Central memory CD4-positive, alpha-beta T cell (primary cell): ENCODE measurements at places on chromosomes 1 and 21.

- DNase-seq, result no peak
Measured at GRCh38 chr1:71599306-71599705, 518.5 kb upstream of the ZRANB2 start.

DNA sequence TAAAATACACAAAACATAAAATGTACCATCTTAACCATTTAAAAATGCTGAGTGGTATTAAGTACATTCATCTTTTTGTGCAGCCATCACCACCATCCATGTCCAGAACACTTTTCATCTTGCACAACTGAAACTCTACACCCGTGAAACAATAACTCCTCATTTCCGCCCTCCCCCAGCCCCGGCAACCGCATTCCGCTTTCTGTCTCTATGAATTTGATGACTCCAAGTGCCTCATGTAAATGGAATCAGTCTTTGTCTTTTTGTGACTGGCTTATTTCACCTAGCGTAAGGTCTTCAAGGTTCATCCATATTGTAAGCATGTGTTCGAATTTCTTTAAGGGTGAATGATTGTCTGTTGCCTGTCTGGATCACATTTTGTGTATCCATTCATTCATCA lies 37.2 kb downstream of the SCCPDH start:
- DNase-seq, result no peak

- no peak for DNase-seq
Measured at GRCh38 chr1:224851848-224852261, 77.6 kb upstream of the DNAH14 start.

DNA sequence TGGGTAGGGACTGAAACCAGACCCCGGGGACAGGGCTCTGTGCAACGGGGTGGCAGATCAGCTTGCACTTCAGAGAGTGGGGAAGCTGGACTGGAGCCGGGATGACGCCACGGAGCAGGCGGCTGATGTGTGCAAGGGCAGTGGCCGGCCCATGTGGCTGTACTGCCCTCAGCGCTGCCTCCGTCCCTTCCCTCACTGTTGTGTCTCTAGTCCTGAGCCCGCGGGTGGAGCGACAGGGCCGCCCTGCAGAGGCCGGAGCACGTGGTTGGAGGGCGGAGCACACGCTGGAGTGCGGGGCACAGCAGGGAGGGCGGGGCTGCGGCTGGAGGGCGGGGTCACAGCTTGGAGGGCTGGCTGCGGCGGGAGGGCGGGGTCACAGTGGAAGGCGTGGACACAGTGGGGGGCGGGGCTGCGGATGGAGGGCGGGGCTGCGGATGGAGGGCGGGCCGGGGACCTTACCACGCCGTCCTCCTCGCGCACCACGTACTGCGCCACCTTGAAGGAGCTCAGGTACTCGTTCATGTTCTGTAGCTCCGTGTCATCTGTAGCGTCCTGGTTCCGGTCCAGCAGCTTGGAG lies 52.4 kb downstream of the CHD5 start:
- DNase-seq, result peak; percentile 71

DNA sequence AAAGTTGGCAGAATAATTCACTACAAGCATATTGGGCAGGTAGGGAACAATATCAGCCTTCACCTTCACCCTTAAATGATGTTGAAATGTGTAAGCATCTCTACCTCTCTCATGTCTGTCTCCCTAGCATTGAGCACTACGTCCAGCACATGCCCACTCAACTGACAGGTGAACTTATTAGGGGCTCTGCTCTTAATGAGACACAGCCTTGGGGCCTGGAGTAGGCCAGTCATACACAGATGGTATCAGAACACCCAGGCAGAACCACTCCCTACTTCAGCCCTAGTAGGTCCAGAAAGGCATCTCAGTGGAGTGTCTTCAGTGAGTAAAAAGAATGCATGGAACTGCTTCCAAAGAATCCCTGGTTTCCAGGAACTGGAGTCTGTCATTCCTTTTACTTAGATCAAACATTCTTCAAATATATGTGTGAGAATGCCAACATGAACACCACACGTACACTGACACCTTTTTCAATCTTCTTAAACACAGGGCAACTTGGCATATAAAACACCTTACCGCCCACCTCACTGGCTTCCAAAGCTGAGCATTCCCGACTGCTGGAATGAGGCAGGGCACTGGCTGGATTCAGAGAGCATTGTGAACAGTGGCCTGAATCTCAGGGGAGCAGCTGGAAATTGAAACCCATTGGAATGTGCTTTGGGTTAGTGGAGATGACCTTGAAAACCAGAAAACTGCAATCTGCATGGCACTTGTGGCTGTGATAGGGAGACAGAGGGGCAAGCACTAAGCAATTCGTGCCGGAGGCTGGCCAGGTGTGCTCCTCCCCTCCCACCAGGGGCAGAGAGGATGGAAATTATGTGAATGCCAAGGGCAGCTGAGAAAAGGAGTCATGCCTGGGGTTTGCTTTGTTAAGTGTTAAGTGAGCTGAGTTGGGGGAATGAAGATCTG lies 24.2 kb upstream of the HSD3B1 start:
- DNase-seq, result no peak

- no peak for DNase-seq
Measured at GRCh38 chr1:101410048-101410878, 173.4 kb downstream of the S1PR1 start.

DNA sequence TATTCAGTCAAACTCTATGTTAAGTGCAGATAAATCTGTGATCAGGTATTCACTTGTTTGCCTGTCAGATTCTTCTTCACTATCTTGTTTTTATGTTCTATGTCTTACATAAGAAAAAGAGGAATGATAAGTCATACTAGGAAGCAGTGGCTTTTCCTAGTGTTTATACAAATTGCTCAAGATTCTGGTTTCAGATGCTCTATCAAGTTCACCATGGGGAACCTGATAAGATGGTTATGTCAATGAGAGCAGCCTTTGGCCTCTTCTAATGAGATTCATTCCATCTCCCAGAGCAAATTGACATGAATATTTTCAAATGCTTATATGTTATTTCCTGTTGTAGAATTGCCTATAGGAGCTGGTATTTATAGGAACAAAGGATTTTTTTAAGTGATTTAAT lies 218.8 kb upstream of the TMPRSS15 start:
- no peak for DNase-seq

GRCh38 chr1:184297244-184297750 lies 89.5 kb upstream of the C1orf21 start:
- DNase-seq, result no peak

DNA sequence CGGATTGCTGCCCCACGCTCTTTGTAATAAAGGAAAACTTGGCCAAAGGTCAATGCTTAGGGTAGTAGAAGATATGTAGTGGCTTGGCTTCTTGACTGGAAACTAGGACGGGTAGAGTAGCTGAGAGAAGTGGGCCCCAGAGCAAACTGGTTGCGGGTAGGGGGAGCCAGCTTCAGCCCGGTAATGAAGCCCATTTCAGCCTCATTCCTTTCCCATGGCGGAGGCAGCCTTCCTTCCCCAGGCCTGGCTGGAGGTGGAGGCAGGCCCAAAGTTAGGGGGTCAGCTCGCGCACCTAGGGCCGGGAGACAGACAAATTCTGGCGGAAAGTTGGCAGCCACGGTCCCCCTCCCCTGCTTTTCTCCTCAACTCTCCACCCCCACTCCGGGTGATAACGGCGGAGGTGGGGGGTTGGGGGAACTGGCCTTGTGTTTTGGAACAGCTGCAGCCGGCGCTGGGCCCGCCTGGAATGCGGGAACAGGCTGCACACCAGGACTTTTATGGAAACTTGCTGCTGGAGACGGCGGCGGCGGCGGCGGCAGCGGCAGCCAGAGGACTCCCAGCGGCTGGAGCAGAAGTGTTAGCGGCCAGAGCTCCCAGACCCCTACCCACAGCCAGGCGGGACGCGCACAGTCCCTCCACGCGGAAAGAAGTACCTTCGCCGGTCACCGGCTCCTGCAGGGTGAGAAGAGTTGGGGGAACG lies at the start of gene NEXN:
NEXN (plus strand) TSS at position 544 of the 700 bp plus-strand sequence. CDS start 27,483 bp downstream, outside the sequence.
- no peak for DNase-seq

DNA sequence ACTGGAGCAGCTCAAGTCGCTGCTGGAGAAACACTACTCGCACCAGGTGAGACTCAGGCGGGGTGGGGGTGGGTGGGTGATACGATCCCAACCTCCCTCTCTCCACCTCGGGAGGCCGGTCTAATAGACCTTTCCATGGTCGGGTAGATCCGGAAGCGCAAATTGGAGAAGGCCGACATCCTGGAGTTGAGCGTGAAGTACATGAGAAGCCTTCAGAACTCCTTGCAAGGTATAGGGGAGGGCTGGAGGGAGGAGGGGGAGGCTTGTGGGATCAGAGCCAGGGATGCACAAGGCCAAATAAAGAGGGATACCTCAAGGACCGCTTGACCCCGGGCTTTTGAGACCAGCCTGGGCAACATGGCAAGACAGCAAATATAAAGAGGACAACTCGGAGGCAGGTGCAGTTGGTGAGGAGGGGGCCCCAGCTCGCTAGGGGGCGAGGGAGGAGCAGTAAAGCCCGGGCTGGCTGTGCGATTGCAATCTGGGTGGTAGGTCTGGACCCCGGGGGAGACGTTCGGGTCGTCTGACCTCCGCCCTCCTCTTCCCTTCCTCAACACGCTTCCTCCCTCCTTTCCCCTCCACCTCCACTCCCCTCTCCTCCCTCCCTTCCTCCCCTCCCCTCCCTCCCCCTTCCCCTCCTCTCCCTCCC lies 546 bp downstream of the HES3 start:
- DNase-seq, result no peak

DNA sequence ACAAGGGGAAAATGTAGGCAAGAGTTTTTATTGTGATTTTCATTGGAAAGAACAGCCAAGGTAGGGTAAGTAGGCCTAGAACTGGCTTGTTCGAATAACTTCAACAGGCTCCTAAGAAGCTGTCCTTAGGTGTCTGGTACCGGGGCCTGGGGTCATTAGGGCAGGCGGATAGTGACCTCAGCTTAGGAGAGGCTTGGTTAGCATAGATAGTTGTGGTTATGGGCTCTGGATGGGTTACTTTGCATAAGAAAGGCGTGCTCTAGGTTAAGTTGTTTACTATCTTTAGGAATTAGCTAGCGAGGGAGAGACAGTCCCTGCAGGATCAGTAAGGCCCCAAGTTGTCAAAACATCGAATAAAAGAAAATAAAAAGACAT lies 20.7 kb upstream of the HPCAL4 start:
- DNase-seq, result no peak

GRCh38 chr21:37405629-37406028 lies 39.1 kb downstream of the DYRK1A start:
- no peak for DNase-seq

DNA sequence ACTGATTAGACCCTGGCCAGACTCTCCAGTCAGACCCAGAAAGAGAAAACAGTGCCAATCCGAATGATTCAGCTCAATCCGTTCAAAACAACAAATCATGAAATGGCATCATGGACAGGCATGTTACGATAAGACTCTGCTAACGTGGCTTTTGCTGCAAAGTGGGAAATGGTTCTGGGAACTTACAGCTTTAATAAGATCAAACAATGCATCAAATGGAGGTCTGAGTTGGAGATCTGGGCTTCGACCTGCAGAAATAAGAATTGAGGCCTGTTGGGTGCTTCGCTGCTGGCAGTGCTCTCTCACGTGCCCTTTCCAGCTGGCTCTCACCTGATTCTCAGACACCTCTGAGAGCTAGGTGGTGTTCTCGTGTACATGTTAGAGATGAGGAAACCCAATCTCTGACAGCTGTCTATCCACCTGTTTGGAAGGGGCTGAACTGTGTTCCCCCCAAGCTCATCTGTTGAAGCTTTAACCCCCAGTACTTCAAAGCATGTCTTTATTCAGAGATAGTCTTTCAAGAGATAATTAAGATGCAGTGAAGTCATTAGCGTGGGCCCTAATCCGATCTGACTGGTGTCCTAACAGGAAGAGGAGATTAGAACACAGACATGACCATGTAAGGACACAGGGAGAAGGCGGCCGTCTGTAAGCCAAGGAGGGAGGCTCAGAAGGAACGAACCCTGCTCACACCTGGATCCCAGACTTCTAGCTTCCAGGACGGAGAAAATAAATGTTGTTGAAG lies 45.5 kb upstream of the ETS2 start:
- no peak for DNase-seq

DNA sequence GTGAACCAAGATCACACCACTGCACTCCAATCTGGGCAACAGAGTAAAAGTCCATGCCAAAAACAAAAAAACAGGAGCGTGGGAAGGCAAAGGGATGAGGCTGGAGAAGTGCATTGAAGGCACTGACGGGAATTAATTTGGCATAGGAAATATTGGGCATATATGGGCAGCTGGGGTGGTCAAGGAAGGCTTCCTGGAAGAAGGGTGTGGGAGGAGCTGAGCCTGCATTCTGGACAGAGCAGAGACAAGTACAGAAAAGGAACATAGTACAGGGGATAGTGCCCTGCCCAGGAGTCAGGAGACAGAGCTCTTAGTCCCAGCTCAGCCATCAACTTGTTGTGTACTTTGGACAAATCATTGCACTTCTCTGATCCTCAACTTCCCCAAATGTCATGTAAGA lies 11.7 kb downstream of the SDC3 start:
- no peak for DNase-seq

DNA sequence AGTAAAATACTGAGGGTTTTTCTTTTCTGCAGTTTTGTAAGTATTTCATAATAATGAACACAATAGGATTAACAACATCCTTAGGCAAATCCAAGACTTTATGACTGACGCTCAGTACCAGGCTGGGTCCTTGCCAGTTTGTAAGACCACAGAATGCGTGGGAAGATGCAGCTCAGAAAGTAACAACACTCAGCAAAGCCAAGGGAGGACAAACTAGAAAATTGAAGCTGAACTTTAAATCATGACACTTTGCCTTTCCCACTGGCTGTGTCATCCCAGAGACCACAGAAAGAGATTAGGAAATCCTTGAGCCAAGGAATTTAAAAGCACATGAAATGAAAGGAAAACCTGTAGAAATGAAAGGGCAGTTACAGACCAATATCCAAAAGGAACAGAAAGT lies 426.3 kb upstream of the CHRM3 start:
- DNase-seq, result no peak

DNA sequence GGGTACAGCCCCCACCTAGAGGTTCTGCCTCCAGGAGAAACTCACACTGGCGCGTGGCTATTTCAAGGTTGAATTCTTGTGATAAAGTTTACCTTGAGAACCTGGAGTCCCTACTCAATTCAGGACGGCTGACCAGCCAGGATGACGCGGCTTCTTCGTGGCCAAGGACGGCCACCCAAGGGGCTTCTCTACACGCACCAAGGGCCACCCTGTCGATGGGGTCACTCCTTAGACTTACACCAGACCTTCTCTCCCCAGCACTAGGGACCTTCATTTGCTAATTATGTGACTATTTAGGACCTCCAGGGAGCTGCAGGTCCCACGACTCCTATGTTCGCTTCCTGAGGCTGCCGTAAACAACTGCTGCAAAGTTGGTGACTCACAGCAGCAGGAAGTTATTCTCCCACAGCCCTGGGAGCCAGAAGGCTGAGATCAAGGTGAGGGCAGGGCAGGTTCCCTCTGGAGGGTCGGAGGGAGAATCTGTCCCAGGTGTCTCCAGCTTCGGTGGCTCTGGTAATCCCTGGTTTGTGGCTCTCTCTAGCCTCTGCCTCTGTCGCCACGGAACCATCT lies 135.9 kb downstream of the NPHP4 start:
- DNase-seq, result no peak

DNA sequence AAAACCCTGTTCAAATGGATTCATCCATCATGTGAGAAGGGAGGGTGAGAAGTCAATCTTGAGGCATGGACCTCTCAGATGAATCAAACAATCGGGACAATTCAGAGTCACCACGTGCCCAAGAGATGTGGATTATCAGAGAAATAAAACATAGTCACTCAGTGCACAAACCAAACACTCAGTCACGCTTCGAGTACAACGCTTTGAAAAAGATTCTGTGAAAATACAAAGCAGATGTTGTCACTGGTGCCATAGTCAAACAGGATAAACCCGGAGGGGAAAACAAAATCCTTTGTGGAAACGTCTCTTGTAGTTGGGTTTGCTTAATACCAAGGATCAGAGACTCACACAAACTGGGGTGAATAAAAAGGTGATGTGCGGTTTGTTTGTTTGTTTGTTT lies 188.4 kb downstream of the RRAGC start:
- DNase-seq, result no peak
